ENCODE measurements at places on chromosomes 5 and 9.

GRCh38 chr5:17831279-17831678, 197.0 kb downstream of the TAF11L14 start:
- H3K27me3 ChIP-seq, result no peaks in the 10 kb centered on the region
- H3K4me1 ChIP-seq, result no peaks in the 10 kb centered on the region
- H3K4me3 ChIP-seq, result no peak overlapping the region

- H3K27ac ChIP-seq, result no peak overlapping the region
- H3K4me3 ChIP-seq, result no peak overlapping the region
- H3K36me3 ChIP-seq, result no peaks in the 10 kb centered on the region
- H3K4me1 ChIP-seq, result no peaks in the 10 kb centered on the region
- peaks cover 1% of the 10 kb centered on the region for H3K27me3 ChIP-seq
Observed at GRCh38 chr5:170655476-170655875, 128.0 kb upstream of the GABRP start.

DNA sequence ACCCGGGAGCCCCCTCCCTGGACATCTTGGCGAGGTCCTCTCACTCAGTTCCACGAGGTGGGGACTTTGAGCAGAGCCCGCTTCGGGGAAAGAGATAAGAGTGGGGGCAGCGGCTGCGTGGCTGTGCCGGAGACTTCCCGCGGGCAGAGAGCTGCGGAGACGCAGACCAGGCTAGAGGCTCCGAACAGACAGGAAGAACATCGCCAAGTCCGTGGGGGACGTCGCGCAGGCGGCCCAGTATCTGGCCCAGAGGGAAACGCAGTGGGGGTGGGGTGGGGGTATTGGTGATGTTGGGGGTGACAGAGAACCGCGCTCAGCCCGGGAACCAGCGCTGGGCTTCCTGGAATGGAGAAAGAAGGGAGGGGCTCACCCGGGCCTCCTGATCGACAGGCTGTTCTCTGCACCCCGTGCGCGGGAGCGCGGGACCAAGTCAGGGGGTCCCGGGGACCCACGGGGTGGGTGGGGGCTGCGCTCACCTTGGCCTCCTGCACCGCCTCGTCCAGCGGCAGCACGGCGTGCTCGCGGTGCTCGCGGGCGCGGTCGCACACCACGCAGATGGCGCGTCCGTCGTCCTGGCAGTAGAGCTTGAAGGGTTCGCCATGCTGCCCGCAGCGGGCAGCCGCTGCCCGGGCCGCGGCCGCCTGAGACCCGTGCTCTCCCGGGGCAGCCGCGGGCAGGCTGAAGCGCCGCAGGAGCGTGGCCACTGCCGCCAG, 727 bp downstream of the TRIM7 start:
- H3K27me3 ChIP-seq, result peaks cover 28% of the 10 kb centered on the region
- H3K4me1 ChIP-seq, result peaks cover 29% of the 10 kb centered on the region
- peaks cover 7% of the 10 kb centered on the region for H3K36me3 ChIP-seq
- H3K27ac ChIP-seq, result peak overlapping the region; percentile 15
- DNase-seq, result peak; percentile 40

GRCh38 chr5:153632748-153633290, 142.3 kb downstream of the GRIA1 start:
- H3K4me3 ChIP-seq, result no peak overlapping the region
- DNase-seq, result no peak
- no peak overlapping the region for H3K27ac ChIP-seq
- peaks cover 2% of the 10 kb centered on the region for H3K27me3 ChIP-seq

DNA sequence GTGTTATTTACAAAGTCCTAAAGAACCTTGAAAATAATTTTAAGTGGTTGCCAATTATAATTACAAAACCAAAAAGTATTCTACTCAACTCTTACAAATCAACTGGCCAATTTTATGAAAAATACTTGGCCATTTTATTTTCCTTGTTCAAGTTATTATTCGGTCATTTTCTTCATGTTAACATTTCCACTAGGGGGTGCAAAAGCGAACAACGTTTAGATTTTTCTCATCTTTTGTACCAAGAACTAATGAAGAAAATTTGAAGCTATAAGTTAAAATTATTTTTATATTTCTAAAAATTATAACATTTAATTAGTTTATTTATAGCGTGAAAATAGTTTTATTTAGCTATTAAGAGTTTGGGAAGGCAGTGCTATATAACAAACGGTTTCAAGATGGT, 1453.3 kb downstream of the MAT2B start:
- H3K27me3 ChIP-seq, result no peaks in the 10 kb centered on the region
- H3K36me3 ChIP-seq, result no peaks in the 10 kb centered on the region
- H3K27ac ChIP-seq, result no peak overlapping the region
- no peak for DNase-seq
- H3K4me1 ChIP-seq, result no peaks in the 10 kb centered on the region

GRCh38 chr9:125428060-125428901, 166.7 kb downstream of the GAPVD1 start:
- H3K36me3 ChIP-seq, result no peaks in the 10 kb centered on the region
- peak; percentile 48 for DNase-seq
- H3K27ac ChIP-seq, result no peak overlapping the region
- H3K4me3 ChIP-seq, result no peak overlapping the region
- no peaks in the 10 kb centered on the region for H3K4me1 ChIP-seq

- no peaks in the 10 kb centered on the region for H3K36me3 ChIP-seq
- H3K27me3 ChIP-seq, result no peaks in the 10 kb centered on the region
- DNase-seq, result no peak
- no peaks in the 10 kb centered on the region for H3K4me1 ChIP-seq
Observed at GRCh38 chr5:125333416-125333815, 587.0 kb upstream of the ZNF608 start.

DNA sequence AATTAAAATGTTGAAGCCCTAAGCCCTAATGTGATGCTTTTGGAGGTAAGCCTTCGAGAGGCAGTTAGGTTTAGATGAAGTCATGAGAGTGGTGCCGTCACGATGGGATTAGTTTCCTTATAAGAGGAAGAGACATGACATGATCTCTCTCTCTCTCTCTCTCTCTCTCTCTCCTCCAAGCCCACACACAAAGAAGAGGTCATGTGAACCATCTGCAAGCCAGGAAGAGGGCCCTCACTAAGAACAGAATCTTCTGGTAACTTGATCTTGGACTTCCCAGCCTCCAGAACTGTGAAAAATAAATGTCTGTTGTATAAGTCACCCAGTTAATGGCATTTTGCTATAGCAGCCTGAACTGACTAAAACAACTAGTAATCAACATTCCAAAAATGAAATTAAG, 175.5 kb downstream of the GNA14 start:
- H3K4me1 ChIP-seq, result peaks cover 24% of the 10 kb centered on the region
- H3K4me3 ChIP-seq, result no peak overlapping the region
- no peaks in the 10 kb centered on the region for H3K27me3 ChIP-seq
- no peak for DNase-seq
- peaks cover 2% of the 10 kb centered on the region for H3K36me3 ChIP-seq
- H3K27ac ChIP-seq, result no peak overlapping the region

DNA sequence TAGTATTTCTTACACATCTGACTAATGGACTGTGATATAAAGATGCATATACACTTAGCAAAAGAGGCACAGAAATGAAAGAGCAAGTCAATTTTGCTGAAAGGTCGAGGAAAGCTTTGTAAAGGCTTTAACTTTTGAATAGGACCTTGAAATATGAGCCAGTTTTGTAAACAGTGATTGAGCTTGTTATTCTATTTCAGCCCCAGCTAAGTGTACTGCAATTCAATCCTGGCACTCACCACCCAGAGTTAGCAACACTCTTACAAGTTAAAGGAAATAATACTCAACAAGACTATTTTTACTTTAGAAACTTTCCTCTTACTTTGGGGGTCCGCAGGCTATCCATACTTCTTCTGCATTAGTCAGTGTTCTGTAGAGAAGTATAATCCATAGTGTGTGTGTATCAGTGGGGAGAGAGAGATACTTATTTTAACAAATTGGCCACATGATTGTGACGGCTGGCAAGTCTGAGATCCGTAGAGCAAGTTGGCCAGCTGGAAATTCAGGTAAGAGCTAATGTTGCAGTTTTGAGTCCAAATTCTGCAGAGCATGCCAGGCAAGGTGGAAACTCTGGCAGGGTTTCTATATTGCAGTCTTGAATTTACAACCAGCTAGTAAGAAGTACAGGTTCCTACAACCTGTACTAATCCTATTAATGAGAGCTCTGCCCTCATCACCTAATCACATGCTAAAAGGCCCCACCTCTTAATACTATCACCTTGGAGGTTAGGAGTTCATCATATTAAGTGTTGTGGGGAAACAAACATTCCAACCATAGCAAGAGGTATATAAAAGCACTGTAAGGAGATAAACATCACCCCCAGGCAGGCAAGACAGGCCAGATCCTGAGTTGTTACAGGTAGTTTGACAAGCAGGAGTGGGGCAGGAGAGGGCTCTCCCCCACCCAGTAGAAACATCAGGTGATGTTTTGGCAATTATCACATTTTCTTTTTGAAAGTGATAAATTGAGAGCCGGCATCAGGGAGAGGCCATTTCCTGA, 33.6 kb downstream of the IL7R start:
- no peaks in the 10 kb centered on the region for H3K36me3 ChIP-seq
- H3K4me3 ChIP-seq, result no peak overlapping the region
- no peak overlapping the region for H3K27ac ChIP-seq
- H3K27me3 ChIP-seq, result no peaks in the 10 kb centered on the region
- H3K4me1 ChIP-seq, result no peaks in the 10 kb centered on the region
- no peak for DNase-seq

GRCh38 chr9:22053178-22053577, 44.1 kb upstream of the CDKN2B start:
- H3K36me3 ChIP-seq, result no peaks in the 10 kb centered on the region
- peaks cover 1% of the 10 kb centered on the region for H3K27me3 ChIP-seq
- H3K27ac ChIP-seq, result peak overlapping the region; percentile 65
- peaks cover 34% of the 10 kb centered on the region for H3K4me1 ChIP-seq
- no peak for DNase-seq

GRCh38 chr9:115141612-115142011, 23.7 kb upstream of the TNC start:
- no peak for DNase-seq
- no peak overlapping the region for H3K27ac ChIP-seq
- no peaks in the 10 kb centered on the region for H3K36me3 ChIP-seq
- H3K4me1 ChIP-seq, result peaks cover 4% of the 10 kb centered on the region

DNA sequence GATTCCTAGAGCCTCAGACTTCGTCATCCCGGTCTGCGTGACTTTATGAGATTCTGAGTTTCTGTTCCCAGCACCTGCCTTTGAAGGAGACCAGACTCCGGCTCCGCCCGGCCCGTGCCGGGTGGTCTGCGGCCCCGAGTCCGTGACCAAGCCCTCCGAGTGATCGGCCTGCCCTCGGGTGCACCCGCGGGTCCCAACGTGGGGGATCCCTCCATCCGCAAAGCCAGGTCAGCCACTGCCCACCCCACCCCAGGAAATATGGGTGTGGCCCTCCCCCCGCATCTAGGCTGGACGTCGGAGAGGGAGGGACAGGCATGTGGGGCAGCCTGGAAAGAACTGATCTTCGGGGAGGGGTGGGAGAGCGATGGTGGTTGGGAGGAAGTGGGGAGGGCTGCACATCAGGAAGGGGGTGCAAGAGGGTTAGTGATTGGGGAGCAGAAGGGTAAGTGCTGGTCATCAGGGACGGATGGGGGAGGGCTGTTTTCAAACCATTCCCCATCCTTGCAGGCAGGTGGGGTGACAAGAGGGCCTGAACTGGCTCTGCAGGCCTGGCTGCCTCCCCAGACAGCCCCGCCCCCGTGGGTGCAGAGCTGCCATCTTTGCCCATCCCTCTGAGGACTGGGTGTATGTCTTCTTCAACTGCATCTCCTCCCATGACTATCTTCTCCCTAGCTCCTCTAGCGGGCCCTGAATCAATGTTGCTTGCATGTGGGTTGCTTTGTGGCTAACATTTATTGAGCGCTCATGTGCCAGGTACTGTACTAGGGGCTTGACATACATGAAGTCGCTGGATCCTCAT, 747 bp downstream of the LRSAM1 start:
- peak overlapping the region; percentile 91 for H3K4me3 ChIP-seq
- H3K36me3 ChIP-seq, result peaks cover 55% of the 10 kb centered on the region
- peak overlapping the region; percentile 94 for H3K27ac ChIP-seq
- peaks cover 32% of the 10 kb centered on the region for H3K4me1 ChIP-seq
- DNase-seq, result peak; percentile 73
- H3K27me3 ChIP-seq, result no peaks in the 10 kb centered on the region

GRCh38 chr5:66757219-66757833, 161.1 kb downstream of the MAST4 start:
- no peak overlapping the region for H3K27ac ChIP-seq
- H3K4me3 ChIP-seq, result no peak overlapping the region
- no peaks in the 10 kb centered on the region for H3K4me1 ChIP-seq
- no peaks in the 10 kb centered on the region for H3K36me3 ChIP-seq
- peaks cover 3% of the 10 kb centered on the region for H3K27me3 ChIP-seq

DNA sequence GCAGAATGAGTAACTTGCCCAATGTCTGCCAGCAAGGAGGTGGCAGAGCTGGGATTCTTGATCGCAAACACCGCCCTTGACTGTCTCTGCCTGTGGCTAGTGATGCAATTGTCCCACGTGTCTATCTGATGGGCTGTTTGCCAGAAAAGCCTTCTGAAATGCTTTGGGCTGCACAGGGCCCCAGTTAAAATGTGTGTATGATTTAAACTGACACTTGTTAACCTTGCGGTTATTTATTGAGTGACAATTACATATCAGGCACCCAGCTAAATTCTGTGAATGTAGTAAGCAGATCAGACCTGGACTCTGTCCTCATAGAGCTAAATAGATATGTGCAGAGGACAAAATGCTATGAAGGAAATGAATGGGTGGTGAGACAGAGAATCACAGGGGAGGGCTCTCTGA, 11.6 kb upstream of the IL12B start:
- H3K4me3 ChIP-seq, result no peak overlapping the region
- peaks cover 4% of the 10 kb centered on the region for H3K36me3 ChIP-seq
- peak; percentile 61 for DNase-seq

GRCh38 chr5:172417983-172418630, 36.2 kb downstream of the SH3PXD2B start:
- H3K4me1 ChIP-seq, result peaks cover 4% of the 10 kb centered on the region
- no peak for DNase-seq
- peaks cover 3% of the 10 kb centered on the region for H3K27me3 ChIP-seq
- no peak overlapping the region for H3K27ac ChIP-seq

GRCh38 chr5:14407746-14408175, 173.8 kb upstream of the OTULINL start:
- H3K4me1 ChIP-seq, result peaks cover 11% of the 10 kb centered on the region
- DNase-seq, result no peak
- no peak overlapping the region for H3K27ac ChIP-seq
- no peak overlapping the region for H3K4me3 ChIP-seq
- no peaks in the 10 kb centered on the region for H3K27me3 ChIP-seq
